ENCODE measurements at places on chromosomes 16 and 17. TPM values are rescaled to one million over a fixed set of nuclear protein-coding genes. Genes with fewer than 3 reads are reported as not detected.

DNA sequence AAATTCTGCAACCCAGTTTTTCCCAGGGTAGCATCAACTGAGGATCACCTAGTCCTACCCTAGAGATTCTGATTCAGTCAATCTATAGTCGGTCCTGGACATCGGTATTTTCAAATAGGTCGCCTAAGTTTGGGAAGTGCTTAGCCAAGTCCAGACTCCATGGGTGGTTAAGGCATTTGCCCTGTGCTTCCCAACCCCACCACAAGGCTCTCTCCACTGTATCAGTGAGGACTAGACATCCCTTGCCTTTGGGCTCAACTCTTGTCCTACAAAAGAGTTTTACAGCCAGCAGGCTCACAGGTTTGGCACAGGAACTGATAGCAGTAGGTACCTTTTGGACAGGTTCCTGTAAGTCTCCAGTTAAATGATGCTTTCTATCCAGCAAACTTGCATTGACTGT is 13.8 kb downstream of the HYDIN start:
- no peak overlapping the region for H3K4me3 ChIP-seq
- H3K27ac ChIP-seq = no peak overlapping the region
- H3K4me1 ChIP-seq = no peaks in the 10 kb centered on the region
- H3K27me3 ChIP-seq = no peaks in the 10 kb centered on the region
- no peak for DNase-seq
- no peaks in the 10 kb centered on the region for H3K36me3 ChIP-seq

GRCh38 chr17:2797226-2797625 is 988 bp downstream of the RAP1GAP2 start:
- H3K4me1 ChIP-seq = no peaks in the 10 kb centered on the region
- H3K36me3 ChIP-seq = no peaks in the 10 kb centered on the region
- no peaks in the 10 kb centered on the region for H3K27me3 ChIP-seq
- no peak for DNase-seq

DNA sequence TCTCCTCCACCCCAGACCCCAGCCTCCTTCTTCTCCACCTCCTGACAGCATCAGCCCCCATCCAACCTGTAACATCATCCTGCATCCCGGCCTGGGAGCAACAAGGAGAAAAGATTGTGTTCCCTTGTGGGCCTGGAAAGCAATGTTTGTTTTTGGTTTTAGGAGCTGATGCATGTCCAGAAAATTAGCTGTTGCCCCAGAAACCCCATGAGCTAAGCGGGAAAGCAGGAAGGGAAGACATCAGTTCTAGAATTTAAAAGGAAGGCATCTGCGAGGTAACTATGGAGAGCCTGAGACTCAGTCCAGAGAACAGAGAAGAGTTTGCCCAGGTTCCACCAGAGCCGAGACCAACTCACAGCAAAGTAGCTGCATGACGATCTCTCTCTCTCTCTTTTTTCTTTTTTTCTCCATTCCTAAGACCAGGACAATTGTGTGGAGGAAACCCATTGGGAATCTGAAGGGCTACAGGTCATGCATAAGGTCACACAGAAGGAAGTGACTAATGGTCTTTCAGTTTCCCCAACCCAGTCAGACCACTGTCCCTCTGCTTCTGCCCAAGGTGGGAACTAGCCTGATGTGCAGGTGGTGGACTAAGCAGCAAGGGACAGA is 124.4 kb downstream of the SLC39A11 start:
- H3K4me1 ChIP-seq = peaks cover 4% of the 10 kb centered on the region
- no peaks in the 10 kb centered on the region for H3K36me3 ChIP-seq
- no peak for DNase-seq
- no peaks in the 10 kb centered on the region for H3K27me3 ChIP-seq
- no peak overlapping the region for H3K27ac ChIP-seq
- H3K4me3 ChIP-seq = no peak overlapping the region

DNA sequence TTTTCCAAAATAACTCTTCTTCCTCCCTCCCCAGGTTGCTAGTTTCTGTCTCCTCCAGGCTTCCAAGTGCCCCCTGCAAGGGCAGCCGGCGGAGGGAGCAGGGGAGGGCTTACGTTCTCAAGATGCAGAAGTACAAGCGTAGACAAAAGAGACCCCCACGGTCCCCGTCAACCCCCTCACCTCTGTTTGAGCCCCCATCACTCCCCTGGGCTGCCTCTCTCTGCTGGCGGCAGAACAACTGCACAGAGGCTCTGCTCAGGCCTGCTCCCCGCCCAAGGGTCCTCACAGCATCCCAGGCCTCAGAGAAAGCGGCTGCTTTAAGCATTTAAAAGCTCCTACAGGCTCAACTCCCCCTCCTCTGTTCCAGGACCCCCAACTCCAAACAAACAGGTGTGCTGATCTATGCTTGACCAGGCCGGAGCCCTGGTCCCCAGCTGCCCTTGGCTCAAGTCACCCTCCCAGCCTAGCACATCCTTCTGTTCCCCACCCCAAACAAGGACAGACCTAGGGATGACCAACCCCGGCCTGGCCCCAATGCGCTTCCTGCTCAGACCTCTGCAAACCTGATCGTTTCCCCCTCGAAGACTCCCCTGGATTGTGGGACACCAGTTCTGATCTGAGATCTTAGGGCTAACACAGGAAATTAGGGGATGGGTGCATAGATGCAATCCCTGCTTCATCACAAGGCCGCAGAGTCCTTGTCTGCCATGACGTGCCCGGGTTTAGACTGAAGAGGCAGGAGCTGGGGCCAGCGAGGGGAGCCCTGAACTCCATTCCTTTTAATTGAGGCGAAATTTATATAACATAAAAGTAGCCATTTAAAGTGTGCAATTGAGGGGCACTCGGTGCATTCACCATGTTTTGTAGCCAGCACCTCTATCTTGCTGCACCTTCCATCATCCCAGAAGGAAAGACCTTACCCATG is 17.2 kb upstream of the RBFOX3 start:
- no peaks in the 10 kb centered on the region for H3K36me3 ChIP-seq
- DNase-seq = peak; percentile 2
- no peak overlapping the region for H3K4me3 ChIP-seq
- H3K27ac ChIP-seq = no peak overlapping the region

DNA sequence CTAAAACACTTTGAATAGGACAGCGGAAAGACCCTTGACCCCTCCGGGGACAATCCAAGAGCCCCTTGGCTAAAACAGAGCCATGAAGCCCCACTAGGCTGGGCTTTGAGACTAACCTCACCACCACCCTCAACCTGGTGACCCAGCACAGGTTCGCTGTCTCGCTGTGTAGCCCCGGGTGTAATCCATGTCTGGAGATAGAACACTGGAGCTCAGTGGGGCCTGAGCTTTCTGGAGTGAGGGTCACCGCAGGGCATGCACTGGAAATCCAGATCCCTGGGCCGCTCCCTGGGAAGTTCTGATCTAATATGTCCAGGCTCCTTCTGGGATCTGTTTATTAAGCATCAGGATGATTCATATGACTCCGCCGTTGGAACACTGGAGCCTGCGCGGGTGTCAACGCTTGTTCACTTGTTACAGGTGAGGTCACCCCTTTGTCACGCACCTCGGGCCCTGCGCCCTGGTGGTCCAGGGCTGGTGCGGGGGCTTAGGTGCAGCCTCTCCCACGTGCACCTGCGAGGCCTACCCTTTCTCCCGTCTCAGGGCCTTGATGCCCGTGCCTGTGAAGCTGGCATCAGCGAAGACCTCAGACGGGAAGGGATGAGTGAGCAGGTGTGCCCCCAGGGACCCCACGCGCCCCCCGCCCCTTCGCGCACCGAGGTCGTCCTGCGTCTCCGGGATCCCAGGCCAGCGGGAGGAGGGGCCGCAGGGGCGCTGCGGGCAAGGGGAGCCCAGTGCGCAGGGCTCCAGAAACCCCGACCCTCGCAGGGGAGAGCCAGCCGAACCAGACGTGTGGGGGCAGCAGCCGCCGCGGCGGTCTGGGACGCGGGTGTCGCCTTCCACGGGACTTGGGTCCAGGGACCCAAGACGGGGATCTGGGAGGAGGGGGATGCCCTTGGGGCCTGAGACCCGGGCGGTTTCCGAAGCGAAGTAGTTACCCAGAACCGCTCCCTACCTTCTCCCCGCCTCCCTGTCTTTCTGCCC is 224.1 kb upstream of the FOXF1 start:
- H3K36me3 ChIP-seq = no peaks in the 10 kb centered on the region
- H3K4me3 ChIP-seq = no peak overlapping the region
- H3K4me1 ChIP-seq = peaks cover 7% of the 10 kb centered on the region
- no peak overlapping the region for H3K27ac ChIP-seq

DCTPP1 gene
- 3.3 TPM for total RNA-seq

KRTAP9-7 gene
- total RNA-seq = not detected

DNA sequence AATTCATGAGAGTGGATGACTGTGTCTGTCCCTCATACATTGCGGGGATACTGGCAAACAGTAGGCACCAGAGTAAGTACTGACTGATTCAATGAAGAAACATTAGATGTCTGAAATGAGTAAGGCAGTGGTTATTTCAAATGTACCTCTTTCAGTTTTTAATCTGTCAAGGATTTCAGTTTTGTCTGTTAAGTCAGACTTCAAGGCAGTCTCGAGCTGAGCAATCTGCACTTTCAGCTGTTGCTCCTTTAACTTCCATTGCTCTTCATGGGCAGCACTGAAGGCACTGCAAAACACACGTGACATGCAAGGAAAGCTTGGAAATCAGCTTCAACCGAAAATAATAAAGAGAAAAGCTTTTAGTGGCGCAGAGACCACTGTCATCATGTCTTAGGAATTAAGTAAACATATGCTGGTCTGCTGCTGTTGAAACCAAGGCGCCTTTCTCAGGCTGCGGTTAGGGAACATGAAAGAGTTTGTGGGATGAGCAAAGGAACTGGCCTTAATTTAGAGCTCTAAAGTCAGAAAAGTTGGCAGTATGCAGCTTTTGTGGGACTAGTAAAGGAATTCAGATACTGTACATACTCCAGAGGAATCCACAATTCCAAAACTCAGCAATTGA is 38.8 kb downstream of the RPGRIP1L start:
- no peaks in the 10 kb centered on the region for H3K36me3 ChIP-seq
- no peak overlapping the region for H3K4me3 ChIP-seq
- H3K27ac ChIP-seq = no peak overlapping the region

ITGAL gene
- 1.3 TPM for total RNA-seq

DNA sequence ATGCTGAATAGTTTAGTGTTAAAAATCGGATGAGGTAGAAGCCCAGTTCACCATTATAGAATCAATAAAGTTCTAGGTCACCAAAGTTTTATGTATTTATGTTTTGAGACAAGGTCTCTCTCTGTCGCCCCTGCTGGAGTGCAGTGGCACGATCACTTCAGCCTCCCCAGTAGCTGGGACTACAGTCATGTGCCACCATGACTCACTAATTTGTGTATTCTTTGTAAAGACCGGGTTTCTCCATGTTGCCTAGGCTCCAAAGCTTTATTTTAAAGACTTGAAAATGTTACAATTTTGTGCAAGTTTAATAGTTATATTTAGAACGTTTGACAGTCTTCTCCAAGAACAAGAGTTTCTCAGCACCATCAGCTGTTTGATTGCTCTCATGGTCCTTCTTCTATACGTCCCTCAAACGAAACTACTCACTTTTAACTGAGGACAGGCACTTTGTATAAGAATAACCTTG is 32.1 kb downstream of the NDE1 start:
- DNase-seq = peak; percentile 45
- no peaks in the 10 kb centered on the region for H3K36me3 ChIP-seq
- no peaks in the 10 kb centered on the region for H3K27me3 ChIP-seq
- no peaks in the 10 kb centered on the region for H3K4me1 ChIP-seq

TP53TG3C gene
- not detected for total RNA-seq

TPSB2 gene
- 21.8 TPM for total RNA-seq

DNA sequence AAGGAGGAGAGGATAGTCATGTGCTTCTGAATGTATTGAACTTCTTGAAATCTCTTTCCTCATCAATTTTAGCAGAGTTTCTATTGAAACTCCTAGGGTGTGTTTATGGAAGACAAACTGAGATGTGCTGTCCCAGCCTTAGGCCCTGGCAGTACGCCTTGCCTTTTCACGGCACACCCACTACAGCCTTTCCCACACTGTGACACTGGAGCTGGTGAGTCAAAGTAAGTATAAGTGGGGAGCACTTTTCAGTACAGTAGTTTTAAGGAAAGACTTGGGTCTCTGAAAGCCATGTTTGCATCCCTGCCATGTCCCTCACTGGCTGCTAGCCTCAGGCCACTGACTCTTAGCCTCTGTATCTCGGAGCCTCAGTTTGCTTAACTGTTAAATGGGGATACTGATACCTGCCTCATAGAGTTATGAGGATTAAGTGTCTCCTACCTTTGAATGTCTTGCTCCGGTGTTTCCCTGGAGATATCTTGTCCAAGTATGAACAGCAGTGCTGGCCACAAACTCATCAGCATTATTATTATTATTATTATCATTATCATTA is 144.7 kb upstream of the CRHR1 start:
- no peak for DNase-seq
- no peaks in the 10 kb centered on the region for H3K36me3 ChIP-seq
- H3K4me1 ChIP-seq = no peaks in the 10 kb centered on the region
- no peak overlapping the region for H3K4me3 ChIP-seq
- H3K27me3 ChIP-seq = no peaks in the 10 kb centered on the region

CLDN6 gene
- total RNA-seq = 0.78 TPM

GLTPD2 gene
- not detected for total RNA-seq

DNA sequence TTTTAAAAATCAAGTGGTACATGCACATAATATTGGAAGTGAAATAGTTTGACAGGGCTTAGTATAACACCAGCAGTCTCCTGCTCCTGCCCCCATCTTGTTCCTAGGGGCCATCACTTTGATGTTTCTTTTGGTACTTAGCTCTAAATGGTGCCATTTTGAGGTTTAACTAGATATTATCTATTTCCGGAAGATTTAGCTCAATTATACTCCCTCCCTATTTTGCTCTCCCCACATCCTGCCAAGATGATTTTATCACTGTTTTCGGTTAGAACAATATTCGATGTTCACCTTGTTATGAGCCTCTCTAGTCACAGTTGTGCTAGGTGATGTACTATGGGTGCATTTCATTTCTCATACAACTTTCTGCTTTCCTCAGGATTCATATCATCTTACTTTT is 20.0 kb upstream of the SLC35G3 start:
- no peaks in the 10 kb centered on the region for H3K36me3 ChIP-seq
- H3K4me1 ChIP-seq = no peaks in the 10 kb centered on the region
- H3K4me3 ChIP-seq = no peak overlapping the region
- H3K27me3 ChIP-seq = peaks cover 6% of the 10 kb centered on the region

CCL4L2 gene
- total RNA-seq = not detected

DNA sequence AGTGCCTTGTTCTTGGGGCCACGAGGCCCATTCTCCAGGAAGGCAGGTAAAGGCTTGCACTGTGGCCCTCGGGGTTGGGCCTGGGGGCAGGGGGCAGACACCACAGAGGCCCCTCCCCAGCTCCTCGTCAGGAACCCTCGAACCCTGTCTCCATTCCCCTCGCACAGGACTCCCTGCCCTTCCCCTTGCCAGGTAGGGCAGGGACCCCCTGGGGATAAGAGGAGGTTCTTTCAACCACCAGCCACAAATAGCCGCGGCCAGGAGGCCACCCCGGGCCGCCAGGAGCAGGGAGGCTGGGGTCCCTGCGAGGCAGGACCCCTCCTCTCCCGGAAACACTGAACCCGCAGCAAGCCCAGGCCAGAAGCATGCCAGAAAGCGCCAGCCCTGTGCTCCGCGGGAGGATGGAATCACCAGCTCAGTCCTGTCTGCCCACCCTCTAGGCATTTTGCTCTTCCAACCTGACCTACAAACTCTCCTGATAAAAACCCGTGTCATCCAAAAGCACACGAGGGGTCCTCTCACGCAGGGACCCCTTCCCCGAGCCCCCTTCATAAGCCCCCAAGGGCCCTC is 45.6 kb downstream of the SLC47A1 start:
- no peaks in the 10 kb centered on the region for H3K36me3 ChIP-seq
- H3K4me1 ChIP-seq = peaks cover 4% of the 10 kb centered on the region
- H3K27me3 ChIP-seq = peaks cover 8% of the 10 kb centered on the region
- DNase-seq = no peak

- H3K4me1 ChIP-seq = peaks cover 5% of the 10 kb centered on the region
- no peak overlapping the region for H3K4me3 ChIP-seq
- no peaks in the 10 kb centered on the region for H3K27me3 ChIP-seq
- no peak for DNase-seq
- H3K27ac ChIP-seq = no peak overlapping the region
- no peaks in the 10 kb centered on the region for H3K36me3 ChIP-seq
Observed at GRCh38 chr17:66540131-66540781, 237.8 kb downstream of the PRKCA start.
